Progenitor cell of endocrine pancreas (in vitro differentiated cells): ENCODE measurements at places on chromosomes 12 and 14.
A peak's percentile ranks its signal among the peaks of the same experiment; 100 is the strongest.

DNA sequence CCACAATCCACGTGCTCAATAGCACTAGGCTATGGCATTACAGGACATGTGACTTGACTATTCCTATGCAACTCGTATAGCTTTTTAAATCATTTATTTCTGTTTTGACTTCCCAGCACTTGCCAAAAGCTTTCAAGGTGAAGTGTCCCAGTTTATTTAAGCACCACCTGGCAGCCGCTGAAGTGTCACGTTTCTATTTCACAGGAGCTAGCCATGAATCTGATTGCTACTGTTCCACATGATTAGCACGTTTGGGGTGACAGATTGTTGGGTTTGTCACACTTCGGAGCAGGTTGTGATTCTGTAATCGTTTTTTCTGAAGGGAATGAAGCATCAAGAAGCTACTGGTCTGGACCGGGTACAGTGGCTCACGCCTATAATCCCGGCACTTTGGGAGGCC lies 39.9 kb upstream of the BICDL1 start:
- H3K4me3 ChIP-seq, result no peak overlapping the region
- H3K36me3 ChIP-seq, result no peaks in the 10 kb centered on the region
- DNase-seq, result no peak
- H3K27me3 ChIP-seq, result peaks cover 4% of the 10 kb centered on the region

- no peak for DNase-seq
- no peak overlapping the region for H3K4me3 ChIP-seq
- H3K27me3 ChIP-seq, result peaks cover 3% of the 10 kb centered on the region
- H3K4me1 ChIP-seq, result no peaks in the 10 kb centered on the region
Measured at GRCh38 chr12:45102818-45103217, 51.9 kb upstream of the DBX2 start.

- no peaks in the 10 kb centered on the region for H3K27me3 ChIP-seq
Measured at GRCh38 chr12:133130038-133130807, at the start of the genes ZNF10 and ZNF891. Gene ZNF10, plus strand, starts transcription at chr12:133130627. Its CDS starts 13,866 bp downstream, at chr12:133144493. Gene ZNF891, minus strand, starts transcription at chr12:133130274. Its CDS starts 8,356 bp downstream, at chr12:133121918.

GRCh38 chr12:99137124-99137855 lies 492.2 kb downstream of the APAF1 start:
- H3K27ac ChIP-seq, result peak overlapping the region; percentile 18
- H3K36me3 ChIP-seq, result no peaks in the 10 kb centered on the region
- no peaks in the 10 kb centered on the region for H3K27me3 ChIP-seq
- no peak for DNase-seq

- no peak overlapping the region for H3K27ac ChIP-seq
- peaks cover 7% of the 10 kb centered on the region for H3K4me1 ChIP-seq
- no peaks in the 10 kb centered on the region for H3K36me3 ChIP-seq
- no peaks in the 10 kb centered on the region for H3K27me3 ChIP-seq
- H3K4me3 ChIP-seq, result no peak overlapping the region
Measured at GRCh38 chr12:20044351-20044750, 324.0 kb upstream of the PDE3A start.

- H3K27me3 ChIP-seq, result peaks cover 87% of the 10 kb centered on the region
- H3K27ac ChIP-seq, result no peak overlapping the region
- H3K36me3 ChIP-seq, result no peaks in the 10 kb centered on the region
- H3K4me3 ChIP-seq, result no peak overlapping the region
Measured at GRCh38 chr12:3492793-3493042, 1.7 kb downstream of the PRMT8 start.

GRCh38 chr14:91289464-91289863 lies 45.0 kb upstream of the GPR68 start:
- peaks cover 29% of the 10 kb centered on the region for H3K36me3 ChIP-seq
- H3K27me3 ChIP-seq, result no peaks in the 10 kb centered on the region
- no peak overlapping the region for H3K27ac ChIP-seq
- H3K4me3 ChIP-seq, result no peak overlapping the region
- no peaks in the 10 kb centered on the region for H3K4me1 ChIP-seq

DNA sequence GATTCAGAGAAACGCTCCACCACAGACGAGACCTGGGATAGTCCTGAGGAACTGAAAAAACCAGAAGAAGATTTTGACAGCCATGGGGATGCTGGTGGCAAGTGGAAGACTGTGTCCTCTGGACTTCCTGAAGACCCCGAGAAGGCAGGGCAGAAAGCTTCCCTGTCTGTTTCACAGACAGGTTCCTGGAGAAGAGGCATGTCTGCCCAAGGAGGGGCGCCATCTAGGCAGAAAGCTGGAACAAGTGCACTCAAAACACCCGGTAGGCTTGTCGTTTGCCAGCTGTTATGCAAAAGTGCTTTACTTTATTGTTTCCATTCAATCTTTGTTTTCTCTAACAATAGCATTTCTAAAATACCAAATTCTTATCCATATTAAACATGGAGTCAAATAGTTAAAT lies 287.3 kb downstream of the NAV3 start:
- H3K27ac ChIP-seq, result no peak overlapping the region
- no peak for DNase-seq
- no peaks in the 10 kb centered on the region for H3K27me3 ChIP-seq
- no peak overlapping the region for H3K4me3 ChIP-seq

DNA sequence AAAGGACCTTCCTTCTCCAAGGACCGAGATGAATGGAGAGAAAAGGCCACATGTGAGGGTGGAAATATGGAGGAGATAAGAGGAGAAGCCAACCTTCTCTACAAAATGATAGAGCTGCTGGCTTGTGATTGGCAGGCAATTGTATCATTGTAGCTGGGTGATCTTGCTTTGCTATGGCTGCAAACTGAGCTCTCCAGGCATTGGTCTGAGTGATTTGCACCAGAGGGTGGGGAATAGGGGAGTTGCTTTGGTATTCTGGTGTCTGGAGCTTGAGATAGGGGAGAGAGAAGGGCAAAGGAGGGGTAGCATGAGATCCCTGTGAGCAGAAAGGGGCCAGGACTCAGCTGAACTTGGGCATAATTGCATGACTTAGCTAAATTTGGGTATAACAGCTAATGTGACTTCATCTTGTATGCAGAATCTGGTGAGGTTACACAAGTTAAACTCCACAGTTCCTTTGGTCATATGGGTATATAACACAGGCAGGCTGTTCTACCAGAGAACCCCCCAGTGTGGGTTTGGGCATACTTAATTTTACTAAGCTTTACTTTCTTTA lies 72.0 kb downstream of the FOS start:
- H3K4me3 ChIP-seq, result no peak overlapping the region
- no peak for DNase-seq
- H3K27me3 ChIP-seq, result peaks cover 13% of the 10 kb centered on the region
- H3K36me3 ChIP-seq, result no peaks in the 10 kb centered on the region

DNA sequence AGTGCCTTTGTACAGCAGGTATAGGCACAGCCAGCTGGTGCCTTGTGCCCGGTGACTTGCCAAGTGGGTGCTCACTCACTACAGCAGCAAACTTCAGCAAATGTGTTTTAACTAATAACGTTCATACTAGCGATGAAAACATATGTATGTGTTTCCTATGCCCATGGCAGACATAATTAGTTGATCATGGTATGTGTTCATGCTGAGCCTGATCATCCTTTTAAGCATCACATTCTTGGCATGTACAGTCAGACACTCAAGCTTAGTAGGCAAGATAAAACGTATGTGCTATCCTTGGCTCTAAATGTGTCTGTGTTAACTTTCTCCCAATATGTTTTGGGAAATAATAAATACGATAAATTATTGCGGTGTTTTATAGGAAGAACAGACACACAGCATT lies 55.6 kb downstream of the RASSF8 start:
- peaks cover 13% of the 10 kb centered on the region for H3K4me1 ChIP-seq
- no peaks in the 10 kb centered on the region for H3K36me3 ChIP-seq
- H3K4me3 ChIP-seq, result no peak overlapping the region
- H3K27ac ChIP-seq, result no peak overlapping the region
- no peak for DNase-seq

DNA sequence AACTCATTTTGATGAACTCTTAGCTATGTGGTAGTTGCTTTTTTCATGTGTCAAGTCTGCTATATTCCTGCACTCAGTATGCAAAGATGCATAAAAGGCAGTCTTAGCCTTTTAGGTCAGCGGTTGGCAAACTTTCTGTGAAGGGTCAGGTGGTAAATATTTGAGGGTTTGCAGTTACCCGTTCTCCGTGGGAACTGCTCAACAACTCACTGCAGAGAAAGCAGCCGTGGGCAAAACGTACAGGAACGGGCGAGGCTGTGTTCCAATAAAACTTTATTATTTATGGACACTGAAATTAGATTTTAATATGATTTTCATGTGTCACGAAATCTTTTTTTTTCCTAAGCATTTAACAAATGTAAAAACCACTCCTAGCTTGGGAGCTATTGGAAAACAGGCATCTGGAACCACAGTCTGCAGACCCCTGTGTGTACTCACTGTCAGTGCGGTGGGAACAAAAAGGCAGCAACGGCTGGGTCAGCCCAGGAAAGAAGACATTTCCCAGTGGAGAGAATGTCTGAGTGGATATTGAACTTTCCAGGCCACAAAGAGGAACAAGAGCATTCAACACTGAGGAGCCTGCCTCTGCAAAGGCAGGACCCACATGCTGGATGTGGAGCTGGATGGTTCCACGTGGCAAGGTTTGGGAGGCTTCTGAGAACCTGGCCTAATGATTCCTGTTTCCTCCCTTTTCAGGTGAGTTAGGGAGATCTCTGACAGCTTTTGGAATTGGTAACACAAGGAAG lies 3.5 kb upstream of the ACACB start:
- no peaks in the 10 kb centered on the region for H3K27me3 ChIP-seq
- H3K27ac ChIP-seq, result peak overlapping the region; percentile 87
- peaks cover 7% of the 10 kb centered on the region for H3K36me3 ChIP-seq
